A549 (cell line): ENCODE measurements at places on chromosomes 4 and X.

- DNase-seq, result no peak
Measured at GRCh38 chrX:64395568-64395929, 297 bp upstream of the MTMR8 start.

DNA sequence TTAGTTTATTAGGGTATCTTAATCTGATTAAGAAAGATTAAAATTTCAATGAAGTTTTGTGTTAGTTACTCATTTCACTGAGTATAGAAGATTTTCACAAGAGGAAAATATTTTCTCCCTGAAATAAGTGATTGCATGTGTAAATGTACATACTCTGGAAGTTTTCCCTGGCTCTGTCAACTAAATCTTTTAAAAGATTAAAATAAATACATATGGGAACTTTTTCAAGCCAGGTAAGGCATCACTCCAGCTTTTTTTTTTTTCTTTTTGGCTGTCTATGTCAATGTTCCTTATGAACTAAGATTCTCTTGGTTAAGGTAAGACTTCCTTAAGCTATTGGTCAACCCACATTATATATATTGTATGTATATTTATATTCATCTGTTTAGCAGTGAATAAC lies 117.6 kb downstream of the CBR4 start:
- DNase-seq, result no peak

DNA sequence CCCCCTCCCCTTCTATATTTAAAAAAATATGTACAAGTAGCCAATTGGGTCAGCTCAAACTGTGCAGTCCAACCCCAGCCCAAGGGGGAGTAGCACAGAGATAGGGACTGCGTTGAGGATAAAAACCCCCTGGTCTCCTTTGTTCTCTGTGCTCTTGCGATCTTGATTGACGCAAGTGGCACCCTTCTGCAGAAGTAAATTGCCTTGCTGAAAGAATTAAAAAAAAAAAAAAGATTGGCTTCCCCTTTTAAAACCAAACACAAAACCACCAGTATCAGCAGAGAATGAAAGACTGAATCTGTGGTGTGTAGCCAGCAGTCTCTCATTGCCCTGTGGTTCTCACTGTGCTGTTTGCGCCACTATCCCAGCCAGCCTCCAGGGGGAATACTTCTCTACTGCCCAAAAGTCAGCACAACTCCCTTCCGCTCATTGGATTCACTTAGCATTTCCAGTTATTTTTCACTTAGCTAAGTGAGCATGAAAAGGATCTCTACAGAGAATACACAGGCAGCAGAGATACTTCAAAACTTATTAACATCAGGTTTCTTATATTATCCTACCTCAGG lies 29.7 kb downstream of the MANBA start:
- DNase-seq, result no peak

- DNase-seq, result peak; percentile 37
Measured at GRCh38 chr4:152956650-152957436, 20.7 kb downstream of the FHDC1 start.

DNA sequence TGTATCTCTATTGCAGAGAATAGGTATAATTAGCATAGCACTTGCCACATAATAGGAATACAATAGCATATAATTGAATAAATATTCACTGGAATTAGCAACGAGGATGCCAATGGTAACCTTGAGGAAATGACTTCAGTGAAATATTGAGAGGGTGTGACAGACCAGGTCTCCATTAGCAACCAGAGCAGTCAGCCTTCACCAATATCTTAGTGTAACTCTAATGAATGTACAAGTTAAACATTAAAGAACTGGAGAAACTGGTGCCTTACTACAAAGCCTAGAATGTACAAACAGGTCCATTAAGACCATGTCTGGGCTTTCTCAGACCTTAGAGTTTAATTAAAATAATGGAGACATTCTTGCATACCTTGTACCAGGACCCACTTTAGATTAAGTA lies 143.0 kb downstream of the MAGEB17 start:
- DNase-seq, result no peak

- no peak for DNase-seq
Measured at GRCh38 chr4:11824566-11824965, 395.9 kb upstream of the HS3ST1 start.
